ENCODE measurements at places on chromosomes 1 and 21.

- peak; percentile 44 for DNase-seq
These were observed 43.3 kb downstream of the LRRC53 start for GRCh38 chr1:74468982-74469603.

- DNase-seq = no peak
These were observed 156.2 kb upstream of the SPAG17 start for GRCh38 chr1:118340928-118341910.

GRCh38 chr1:118973531-118974137 is 14.5 kb downstream of the TBX15 start:
- DNase-seq = no peak

- DNase-seq = no peak
These were observed 55.0 kb downstream of the HIVEP3 start for GRCh38 chr1:41863718-41864117.

GRCh38 chr1:197675583-197676208 is 99.6 kb downstream of the DENND1B start:
- no peak for DNase-seq

- no peak for DNase-seq
These were observed 6.9 kb upstream of the CSDE1 start for GRCh38 chr1:114764689-114765088.

DNA sequence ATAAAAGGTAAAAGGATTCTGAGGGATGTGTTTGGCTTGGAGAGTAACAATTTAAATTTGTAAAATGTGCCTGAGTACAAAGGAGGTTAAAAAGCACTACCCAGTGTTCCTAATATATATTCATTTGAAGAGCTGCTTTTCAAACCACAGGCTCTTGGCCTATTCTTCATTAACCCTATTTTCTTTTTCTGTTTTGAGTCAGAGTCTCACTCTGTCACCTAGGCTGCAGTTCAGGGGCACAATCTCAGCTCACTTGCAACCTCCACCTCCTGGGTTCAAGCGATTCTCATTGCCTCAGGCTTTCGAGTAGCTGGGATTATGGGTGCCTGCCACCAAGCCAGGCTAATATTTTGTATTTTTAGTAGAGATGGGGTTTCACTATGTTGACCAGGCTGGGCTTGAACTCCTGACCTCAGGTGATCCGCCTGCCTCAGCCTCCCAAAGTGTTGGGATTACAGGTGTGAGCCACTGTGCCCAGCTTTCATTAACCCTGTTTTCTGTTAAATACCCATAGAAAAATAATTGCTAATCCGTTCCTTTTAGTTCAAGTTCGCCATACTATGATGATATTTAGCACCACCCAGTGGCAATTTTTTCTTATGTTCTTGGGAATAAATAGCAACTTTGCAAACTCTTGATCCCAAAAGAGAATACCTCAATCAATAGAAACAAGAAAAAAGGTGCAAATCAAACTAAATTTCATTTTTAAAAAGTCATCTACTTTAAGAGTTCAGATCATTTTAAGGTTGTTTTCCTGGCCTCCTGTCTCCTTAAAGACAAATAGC is 30.5 kb downstream of the ZBTB8OS start:
- DNase-seq = no peak

- DNase-seq = peak; percentile 47
These were observed 233.7 kb upstream of the NFIA start for GRCh38 chr1:60848583-60849188.

DNA sequence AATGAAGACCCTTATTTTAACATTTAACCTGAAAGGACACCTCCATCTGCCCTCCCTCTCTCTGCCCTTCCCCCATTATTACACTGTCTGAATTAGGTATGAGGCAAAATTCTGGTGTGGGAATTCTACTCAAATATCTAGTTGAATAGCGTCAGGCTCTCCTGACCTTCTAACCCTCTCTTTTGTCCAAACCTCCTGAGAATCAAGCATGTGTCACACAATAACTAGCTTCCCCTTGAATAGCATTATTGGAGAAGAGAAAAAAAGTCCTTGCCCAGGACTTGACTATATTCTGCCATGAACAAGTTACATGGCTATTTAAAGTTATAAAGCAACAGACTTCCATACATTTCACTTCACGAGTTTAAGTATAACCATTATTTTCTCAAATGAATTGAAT is 35.5 kb downstream of the USH2A start:
- DNase-seq = no peak

GRCh38 chr1:3821447-3821846 is 25.1 kb upstream of the LRRC47 start:
- no peak for DNase-seq

GRCh38 chr1:21022279-21023040 is 154.2 kb downstream of the EIF4G3 start:
- peak; percentile 93 for DNase-seq

DNA sequence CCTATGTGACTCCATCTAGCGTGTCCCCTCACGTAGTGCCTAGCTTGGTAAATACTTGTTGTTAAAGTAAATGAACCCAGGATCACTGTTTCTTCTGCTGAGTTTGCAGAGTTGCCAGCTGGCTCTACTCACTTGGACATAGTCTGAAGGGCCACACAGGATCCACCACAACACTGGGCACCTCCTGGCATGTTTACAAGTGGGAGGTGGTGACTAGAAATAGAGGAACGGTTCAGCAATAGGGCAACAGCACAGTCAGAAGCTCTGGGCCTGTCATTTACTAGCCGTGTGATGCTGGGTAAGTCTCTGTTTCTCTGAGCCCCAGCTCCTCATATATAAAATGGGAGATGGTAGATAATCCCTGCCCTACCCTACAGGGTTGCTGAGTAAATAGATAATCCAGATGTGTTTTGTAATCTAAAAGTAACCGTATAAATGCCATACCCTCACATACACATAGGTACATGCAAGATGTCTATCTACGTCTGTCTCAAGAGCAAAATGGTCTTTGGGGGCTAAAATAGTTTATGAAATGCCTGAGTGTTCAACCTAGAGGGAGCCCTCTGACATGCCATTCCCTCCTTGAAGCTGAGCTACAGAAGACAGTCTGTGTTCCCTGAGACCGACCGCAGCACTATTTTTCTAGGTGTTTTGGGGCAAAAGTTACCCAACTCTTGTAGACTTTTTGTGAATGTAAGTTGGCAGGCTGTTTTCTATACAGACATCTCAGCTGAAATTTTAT is 20.5 kb downstream of the RNF220 start:
- no peak for DNase-seq
